ENCODE measurements at places on chromosomes 13 and 19.

GRCh38 chr19:18253716-18254115 lies 20.5 kb downstream of the IQCN start:
- DNase-seq = no peak

- no peak for DNase-seq
Observed at GRCh38 chr13:75263741-75264407, 218.1 kb downstream of the TBC1D4 start.

- no peak for DNase-seq
Observed at GRCh38 chr19:34678421-34678820, 943 bp downstream of the ZNF302 start.

DNA sequence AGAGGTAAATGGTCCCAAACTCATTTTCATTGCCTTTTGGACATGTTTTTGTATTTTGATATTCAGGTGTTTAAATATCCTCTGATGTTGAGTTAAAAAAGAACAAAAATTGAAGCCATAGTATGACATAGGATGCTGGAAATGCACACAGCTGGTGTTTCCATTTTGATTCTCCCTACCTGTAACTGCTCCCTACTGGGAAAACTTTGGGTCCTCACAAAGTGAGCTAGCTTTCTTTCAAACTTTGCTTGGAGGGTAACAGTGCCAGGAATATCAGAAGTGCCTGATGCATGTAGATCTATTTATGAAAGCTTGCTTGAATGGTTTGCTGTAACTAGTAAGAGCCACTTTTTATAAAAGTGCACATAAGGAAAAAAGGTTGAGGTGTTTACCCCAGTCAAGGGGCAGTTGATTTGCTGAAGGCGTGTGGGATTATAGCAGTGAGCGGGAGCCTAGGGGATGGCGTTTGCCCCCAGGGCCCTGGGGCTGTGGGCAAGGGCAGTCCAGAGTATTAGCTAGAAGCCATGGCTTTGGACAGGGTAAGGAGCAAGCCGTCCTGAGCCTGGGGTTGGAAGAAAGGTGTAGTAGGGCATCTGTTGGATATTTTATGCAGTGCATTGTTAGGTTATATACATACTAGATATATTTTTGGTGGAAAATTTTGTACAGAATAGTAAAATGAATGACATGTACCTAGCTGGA lies 4.3 kb downstream of the RPS9 start:
- no peak for DNase-seq

DNA sequence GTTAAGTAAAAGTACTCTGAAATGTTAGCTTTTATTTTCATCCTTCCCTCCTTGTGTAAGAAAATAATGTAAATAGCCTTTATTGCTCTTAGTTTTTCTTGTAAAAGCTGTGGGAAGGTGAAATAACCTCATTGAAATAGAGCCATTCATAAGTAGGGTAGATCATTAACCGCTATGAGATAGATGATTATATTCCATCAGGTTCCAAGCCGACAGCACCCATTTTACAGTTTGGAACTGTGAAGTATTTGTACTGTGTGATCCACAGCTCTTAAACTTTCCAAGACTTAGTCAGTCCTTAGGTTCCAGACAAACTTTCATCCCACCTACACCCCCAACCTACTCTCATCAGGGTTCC lies 216.5 kb downstream of the TSHZ3 start:
- DNase-seq = no peak

DNA sequence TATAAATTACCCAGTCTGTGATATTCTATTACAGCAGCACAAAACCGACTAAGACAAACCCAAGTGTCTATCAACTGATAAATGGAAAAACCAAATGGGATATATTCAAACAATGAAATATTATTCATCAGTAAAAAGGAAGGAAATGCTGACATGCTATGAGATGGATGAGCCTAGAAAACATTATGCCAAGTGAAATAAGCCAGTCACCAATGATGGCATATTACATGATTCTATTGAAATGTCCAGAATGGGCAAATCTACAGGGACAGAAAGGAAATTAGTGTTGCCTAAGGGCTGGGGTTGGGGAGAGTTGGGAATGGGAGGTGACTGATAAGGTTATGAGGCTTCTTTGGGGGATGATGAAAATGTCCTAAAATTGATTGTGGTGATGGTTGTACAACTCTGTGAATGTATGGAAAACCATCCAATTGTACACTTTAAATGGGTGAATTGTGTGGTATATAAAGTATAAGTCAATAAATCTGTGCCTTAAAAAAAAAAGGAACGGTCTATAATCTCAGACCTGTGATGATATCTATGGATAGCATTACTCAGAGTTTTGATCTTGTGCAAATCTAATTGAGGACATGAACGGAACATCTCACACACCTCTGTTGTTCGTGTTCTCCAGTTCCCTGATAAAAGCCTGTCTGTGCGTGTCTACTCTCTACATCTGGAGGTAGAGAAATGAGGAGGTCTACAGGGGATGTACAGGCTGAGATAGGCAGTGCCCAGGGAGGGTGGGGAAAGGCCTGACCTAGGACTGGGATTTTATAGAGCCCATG lies 49.0 kb downstream of the TNFRSF19 start:
- DNase-seq = no peak

DNA sequence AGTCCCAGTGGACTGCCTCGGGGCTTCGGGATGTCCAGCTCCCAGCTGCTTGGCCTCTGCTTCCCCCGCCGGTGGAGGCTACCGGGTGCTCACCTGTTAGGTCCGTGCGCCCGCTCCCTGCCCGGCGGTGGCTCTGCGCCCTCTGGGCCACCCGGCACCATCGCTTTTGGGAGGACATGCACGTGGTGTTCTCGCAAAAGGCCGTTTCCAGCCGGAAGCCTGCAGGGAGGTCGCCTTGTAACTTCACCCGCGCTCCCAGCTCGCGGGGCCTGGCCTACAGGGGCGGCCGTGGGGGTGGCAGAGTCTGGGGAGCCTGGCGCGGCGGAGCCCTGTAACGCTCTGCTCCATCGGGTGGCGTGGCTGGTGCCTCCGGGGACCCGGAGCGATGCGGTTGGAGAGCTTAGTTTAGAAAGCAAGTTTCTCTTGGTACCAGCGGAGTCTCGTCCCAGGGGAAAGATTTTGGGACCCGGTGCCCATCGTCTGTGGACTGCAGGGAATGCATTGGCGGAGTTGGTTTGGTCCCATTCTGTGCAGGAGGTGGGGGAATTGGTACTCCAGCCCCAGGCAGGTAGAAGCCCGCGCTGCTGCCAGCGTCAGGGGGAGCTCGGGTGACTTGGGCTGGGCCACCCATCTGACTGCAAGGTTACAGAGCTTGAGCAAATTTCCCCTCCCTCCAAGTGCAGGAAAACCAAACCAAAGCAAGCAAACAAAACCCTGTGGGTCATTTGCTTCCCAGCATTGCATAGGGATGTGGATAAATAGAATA lies 673 bp downstream of the SPATA13 start:
- peak; percentile 26 for DNase-seq

DNA sequence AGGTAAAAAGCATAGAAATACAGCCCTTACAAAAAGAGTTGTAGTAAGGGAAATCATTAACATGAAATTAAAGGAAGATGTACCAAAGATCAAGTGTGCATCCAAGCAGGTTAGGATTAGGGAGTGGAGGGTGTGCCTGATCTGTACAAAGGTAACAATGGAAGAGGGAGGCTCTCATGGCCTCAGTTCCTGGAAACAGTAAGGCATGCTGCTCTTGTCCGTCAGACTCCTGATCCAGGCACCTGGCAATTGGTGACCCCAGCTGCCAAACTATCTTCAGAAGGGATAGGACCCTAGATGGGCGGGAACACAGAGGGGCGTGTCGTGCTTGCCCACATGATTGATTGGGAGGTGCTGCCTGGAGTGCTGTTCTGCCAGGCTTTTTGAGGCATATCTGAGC lies 4.5 kb downstream of the TEX26 start:
- DNase-seq = no peak

DNA sequence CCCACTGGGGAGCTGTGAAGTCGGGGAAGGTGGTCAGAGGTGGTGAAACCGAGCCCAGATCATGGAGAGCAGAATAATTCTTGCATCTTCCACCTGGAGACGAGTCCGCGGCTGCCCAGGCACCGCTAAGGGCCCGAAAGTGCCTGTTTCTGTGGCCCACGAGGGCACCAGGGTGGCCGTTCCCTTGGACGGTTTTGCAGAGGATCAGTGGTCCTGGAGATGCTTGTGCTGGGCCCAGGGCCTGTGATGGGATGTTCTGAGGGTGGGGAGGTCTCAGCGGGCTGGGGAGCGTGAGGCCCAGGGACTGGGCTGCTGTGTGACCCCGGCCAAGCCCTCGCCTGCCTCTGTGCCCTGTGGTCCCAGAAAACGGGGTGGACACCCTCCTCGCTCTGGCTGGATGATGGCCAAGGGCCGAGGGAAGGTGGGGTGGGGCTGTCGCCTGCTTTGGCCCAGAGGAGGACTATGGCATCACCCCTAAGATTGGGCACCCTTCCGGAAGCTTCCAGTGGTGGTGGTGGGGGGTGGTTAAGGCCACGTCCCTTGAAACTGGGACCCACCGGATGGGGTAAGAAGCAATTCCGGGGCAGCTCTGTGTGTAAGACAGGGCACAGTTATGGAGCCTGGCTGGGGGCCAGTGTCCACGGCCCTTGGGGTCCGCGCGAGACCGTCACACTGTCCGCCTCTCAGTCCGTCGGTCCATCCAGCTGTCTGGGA lies 51.3 kb upstream of the NFIC start:
- no peak for DNase-seq

- DNase-seq = no peak
Observed at GRCh38 chr13:48655291-48655690, 1.6 kb downstream of the CYSLTR2 start.

- no peak for DNase-seq
Observed at GRCh38 chr19:48772503-48772953, 17.2 kb downstream of the FGF21 start.

DNA sequence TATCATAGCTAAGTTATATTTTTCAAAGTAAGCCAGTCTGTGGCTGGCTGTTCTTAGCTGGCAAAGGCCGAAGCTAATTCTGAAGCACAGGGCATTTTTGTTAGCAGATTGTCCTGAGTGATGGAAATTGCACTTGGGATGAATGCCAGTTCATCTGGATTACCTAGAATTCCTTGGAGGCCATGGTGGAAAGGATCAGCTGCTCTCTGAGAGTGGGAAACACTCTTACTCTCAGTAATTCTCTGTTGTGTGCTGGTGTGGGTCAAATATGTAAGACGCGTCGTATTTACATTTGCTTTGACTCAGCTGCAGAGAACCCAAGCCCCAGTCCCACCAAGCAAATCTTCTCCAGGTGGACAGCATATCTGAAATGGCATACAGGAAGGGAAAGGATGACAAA lies 60.7 kb upstream of the C1QTNF9B start:
- no peak for DNase-seq

DNA sequence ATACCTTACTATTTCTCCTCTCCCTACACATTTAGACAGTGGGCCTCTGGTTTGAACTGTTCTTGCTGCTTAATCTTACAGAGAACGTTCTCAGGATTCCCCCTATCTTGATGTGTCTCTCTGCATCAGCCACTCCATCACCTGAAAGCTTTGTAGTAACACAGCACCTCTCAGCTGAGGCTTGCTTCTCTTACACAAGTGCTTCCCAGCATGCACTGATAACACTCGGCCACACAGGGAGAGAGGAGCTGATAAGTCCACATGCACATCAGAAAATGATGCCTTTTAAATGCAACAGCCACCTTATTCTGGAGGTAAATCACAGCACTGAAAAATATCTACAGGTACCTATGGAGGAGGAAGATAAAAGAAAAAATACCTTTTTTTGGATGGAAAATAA lies 192.2 kb upstream of the TSHZ3 start:
- DNase-seq = no peak

DNA sequence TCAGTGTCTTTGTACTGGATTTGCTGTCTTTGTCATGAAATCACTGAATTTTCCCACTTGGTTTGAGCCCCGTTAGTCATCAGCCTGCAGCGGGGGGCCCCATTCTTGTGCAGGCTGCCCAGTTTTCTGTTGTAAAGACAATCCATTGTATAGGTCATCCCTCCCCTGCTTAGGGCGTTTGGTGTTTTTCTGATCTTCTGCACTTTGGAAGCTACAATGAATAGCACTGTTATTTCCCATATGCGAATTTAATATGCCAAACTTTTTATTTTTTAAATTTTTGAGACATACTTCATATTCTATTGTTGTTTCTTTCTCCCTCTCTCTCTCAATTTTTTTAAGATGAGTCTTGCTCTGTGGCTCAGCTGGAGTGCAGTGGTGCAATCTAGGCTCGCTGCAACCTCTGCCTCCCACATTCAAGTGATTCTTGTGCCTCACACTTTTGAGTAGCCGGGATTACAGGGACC lies 9.0 kb downstream of the SLC27A1 start:
- DNase-seq = no peak

DNA sequence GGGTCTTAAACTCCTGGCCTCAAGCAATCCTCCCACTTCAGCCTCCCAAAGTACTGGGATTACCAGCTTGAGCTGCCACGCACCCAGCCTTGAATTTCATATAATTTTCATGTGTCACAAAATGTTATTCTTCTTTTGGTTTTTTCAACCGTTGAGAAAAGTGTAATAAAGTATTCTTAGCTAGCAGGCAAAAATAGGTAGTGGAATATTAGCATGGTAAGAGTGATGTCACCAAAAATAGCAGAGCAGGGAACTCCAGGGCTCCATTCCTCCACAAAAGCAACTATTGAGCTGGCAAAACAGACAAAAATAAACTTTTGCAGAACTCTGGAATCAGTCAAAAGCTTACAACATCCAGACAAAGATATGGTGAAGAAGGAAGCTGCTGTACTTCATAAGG lies 43.9 kb downstream of the FBN3 start:
- DNase-seq = no peak

DNA sequence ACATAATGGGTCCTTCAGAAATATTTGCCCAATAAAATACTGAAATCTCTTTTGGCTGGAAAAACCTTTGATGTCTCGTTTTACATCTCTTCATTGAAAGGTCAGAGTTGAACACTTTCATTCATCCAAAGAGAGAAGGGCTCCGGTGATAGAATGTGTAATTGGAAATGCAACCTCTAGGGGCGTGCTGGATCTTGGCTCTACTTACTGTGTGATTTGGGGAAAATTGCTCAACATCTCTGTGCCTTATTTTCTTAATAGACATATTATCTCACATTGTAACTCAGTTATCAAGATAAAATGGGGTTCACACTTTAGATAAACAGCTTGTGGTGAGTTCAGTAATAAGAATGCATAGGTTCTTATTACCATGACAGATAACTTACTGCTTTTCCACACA lies 1444.1 kb downstream of the SLITRK5 start:
- no peak for DNase-seq

- peak; percentile 78 for DNase-seq
Observed at GRCh38 chr19:3346677-3347353, 19.6 kb upstream of the NFIC start.
